Renal pelvis (tissue), 12 donors: ENCODE measurements at places on chromosomes 1 and 21.

- no peak for DNase-seq
Measured at GRCh38 chr1:86981482-86982213, 67.2 kb downstream of the HS2ST1 start.

DNA sequence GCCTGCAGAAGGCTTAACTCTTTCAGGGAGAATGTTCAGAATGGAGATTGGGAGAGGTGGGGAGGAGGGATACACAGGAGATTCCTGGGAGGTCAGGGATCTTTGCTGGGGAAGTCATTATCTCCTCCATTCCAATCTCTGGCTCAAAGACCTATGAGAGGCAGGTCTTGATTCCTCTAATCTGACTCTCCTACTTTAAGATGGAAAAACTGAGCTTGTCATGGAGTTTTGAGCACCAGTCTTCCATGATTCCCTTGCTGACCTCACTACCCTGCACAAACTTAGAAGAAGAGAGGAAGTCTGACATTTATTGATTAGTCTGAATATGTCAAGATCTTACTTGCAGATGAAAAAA, 41.5 kb upstream of the SYNC start:
- no peak for DNase-seq

DNA sequence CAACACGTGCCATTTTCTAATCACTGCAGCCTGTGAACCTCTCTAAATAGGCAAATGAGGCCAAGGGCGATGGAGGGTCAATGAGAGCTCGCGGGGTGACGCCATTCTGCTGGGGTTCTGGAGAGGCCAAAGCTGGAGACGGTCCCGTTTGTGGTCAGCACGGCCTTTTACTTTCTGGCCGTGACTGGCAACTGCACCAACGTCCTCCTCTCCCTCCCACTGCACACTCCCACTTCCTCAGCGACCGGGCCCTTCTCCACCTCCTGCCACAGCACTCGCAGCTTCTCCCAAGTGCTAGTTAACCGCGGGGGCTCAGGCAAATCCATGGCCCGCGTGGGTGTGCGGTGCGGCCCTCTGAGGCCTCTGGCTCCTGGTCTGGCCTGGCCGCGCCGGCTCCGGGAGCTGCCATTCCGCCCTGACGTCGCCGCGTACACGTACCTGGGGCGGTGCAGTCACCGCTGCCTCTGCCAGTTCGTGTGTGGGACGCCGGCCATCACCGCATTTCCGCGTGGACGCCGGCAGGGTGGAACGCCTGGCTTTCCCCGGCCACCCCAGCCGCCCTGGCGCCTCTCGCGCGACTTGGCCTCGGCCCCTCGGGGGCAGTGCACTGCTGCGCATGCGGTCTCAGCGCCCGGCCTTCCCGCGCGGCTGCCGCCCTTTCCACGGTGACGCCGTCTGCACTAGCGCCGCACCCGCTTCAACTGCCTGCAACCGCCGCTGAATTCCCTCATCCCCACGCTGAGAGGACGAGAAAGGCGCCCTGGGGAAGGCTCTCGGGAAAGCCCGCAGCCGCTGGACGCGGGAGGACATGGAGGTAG, 18.2 kb downstream of the OR2C3 start:
- DNase-seq, result no peak

DNA sequence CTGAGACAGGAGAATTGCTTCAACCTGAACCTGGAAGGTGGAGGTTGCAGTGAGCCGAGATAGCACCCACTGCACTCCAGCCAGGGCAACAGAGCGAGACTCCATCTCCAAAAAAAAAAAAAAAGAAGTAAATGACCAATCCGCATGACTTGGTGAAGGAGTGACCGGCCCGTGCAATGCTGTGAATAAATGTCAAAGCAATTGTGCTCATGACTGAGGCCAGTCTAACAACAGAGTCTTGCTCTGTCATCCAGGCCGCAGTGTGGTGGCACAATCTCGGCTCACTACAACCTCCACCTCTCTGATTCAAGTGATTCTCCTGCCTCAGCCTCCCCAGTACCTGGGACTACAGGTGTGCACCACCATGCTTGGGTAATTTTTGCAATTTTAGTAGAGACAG, 27.8 kb upstream of the SLC19A1 start:
- DNase-seq, result no peak

GRCh38 chr1:87230501-87230900, 98.2 kb upstream of the LMO4 start:
- DNase-seq, result no peak

- no peak for DNase-seq
Measured at GRCh38 chr1:199954699-199955098, 72.8 kb upstream of the NR5A2 start.

DNA sequence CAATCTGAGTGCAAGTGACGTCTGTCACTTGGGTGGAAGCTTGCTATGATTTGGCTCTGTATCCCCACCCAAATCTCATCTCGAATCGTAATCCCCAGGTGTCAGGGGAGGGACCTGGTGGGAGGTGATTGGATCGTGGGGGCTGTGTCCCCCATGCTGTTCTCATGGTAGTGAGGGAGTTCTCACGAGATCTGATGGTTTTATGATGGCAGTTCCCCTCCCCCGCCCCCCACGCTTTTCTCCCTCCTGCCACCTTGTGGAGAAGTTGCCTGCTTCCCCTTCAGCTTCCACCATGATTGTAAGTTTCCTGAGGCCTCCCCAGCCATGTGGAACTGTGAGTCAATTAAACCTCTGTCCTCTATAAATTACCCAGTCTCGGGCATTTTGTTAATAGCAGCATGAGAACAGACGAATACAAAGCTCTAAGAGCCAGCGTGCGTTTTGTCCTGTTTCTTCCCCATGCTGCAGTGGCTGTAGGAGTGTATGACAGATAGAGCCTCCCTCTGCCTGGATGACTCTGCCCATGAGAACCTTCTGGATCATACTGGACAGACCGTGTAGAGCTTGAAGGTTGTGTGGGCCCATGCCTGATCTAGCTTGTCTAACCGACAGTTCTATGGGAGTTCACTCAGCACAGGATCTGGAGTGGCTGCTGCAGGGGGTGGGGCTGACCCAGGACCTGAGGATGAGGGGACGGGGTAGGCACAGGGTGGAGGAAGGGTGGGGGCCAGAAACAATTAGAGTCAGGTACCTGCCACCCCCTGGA, 139.7 kb upstream of the ERRFI1 start:
- DNase-seq, result no peak

GRCh38 chr1:230426246-230427093, at the start of gene PGBD5:
PGBD5 (minus strand) TSS chr1:230426332; CDS start chr1:230425928, 404 bp downstream.
- DNase-seq, result peak; percentile 78

DNA sequence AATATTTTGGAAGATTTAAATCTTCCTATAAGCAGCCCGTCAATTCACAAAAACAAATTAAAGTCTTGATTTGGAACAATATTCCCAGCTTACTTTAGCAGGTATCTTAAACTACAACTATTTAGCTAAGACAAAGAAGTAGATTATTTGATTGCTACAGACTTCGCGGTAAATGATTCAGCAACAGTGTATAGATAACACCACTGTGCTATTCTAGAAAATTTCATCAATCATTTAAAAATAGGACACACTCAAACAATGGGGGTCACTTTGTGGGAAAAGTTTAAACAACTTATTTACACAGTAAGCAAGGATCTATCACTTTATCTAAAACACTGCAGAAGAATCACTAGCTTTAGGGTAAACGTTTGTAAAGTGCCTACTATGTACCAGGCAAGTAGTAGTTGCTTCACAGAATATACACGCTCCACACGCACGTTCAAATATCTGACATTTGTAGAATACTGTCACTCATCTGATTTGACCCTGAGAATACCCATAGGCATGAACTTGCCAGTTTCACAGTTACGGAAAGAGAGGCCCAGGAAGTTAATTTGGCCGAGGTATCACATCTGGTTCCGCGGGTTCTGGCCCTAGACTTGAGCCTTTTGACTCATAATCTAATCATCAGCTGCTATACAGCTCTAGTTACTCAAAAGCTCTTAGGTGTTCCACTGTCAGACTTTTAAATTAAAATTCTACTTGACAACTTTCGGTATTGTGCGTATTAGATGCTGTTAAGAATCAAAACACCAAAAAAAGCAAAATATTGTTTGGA, 876 bp downstream of the DENND2C start:
- no peak for DNase-seq

GRCh38 chr1:119674835-119675289, 26.8 kb upstream of the ZNF697 start:
- DNase-seq, result no peak

DNA sequence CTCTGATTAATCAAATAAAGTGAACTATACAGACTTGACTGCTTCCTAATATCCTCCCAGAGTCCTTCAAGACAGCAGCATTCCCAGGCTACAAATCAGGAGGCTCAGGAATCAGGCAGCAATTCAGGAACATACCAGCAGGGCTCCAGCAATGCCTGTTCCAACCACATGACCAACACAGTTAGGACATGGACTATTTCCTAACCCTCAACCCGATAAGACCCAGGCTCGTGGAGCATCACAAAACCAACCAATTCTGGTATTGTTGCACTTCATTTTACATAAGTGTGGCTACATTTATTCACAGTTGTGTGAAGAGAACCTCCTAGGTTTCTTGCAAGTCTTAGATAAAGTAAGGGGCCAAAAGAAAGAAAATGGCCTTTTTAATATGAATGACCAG, 546.2 kb upstream of the ADGRL2 start:
- no peak for DNase-seq

DNA sequence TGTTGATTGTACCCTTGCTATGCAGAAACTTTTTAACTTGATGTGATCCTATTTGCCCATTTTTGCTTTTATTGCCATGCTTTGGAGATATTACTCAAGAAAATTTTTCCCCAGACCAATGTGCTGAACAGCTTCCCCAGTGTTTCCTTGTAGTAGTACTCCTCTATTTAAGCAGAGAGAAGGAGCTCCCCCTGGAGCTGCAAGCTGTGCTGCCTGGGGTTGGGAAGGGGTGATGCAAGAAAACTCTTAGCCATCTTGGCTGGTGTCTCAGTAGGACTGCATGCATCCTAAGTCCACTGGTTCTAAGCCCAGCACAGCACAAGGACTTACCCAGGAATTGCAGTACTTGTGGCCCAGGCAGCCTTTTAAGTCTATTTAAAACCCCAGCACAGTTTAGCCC, 121.6 kb downstream of the NTMT2 start:
- no peak for DNase-seq

- DNase-seq, result no peak
Measured at GRCh38 chr1:22177354-22178003, 34.6 kb upstream of the WNT4 start.

DNA sequence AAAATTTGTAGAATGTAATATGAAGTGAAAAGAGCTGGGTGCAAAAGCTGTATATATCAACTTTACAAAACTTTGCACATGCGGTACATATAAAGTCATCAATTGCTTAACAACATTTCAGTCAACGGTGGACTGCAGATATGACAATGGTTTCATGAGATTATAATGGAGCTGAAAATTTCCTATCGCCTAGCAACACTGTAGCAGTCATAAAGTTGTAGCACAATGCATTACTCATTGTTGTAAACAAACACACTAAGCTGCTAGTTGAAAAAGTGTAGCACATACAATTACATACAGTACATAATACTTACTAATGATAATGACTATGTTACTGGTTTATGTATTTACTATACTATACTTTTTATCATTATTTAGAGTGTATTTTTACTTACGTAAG, 64.0 kb downstream of the RGS7 start:
- DNase-seq, result no peak

DNA sequence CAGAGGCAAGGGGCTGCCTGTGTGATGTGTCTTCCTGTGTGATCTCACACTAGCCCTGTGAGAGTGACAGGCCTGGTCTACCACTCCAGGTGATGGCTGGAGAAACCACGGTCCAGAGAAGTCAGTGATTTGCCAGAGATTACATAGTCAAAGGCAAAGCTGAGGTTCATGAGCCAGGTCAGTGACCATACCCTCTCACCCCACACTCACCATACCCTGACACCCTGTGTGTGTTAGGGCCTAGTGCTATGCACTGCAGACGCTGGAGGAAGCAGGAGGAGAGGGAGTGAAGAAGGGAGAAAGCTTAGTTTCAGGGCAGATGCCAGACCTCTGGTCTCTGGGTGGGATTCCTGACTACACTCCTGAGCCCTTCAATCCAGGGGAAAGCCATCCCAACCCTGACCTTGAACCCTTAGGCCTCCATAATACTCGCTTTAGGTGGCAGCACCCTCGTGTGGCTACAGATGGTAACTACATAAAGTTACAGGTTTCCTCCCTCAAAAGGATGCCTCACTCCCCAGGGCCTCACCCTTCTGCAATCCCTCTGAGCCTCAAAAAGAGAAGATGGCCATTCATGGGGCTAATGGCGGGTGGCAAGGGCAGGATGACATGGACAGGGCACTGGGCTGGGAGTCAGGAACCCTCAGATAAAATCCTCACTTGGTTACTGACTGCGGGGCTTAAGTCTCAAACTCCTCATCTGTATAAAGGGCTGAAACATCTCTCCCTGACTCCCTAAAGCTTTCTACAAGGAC, 20.8 kb upstream of the SDC3 start:
- DNase-seq, result no peak

DNA sequence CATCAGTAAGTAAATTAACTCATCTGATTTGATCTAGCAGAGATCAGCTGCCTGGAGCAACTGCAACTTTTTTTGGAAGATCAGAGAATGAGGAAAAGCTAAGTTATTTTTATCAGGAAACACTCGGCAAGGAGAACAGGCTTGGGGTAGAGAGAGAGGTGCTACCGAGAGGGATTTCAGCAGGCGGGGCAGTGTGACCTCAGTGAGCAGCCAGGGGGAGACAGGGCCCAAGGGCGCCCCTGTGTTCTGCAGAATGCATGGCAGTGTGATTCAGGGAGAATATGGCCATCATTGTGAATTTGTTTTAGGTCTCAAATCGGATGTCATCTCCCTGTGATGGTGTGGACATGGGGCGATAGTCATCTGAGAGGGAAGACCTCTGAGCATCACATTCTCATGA, 484.1 kb upstream of the VAMP3 start:
- no peak for DNase-seq

DNA sequence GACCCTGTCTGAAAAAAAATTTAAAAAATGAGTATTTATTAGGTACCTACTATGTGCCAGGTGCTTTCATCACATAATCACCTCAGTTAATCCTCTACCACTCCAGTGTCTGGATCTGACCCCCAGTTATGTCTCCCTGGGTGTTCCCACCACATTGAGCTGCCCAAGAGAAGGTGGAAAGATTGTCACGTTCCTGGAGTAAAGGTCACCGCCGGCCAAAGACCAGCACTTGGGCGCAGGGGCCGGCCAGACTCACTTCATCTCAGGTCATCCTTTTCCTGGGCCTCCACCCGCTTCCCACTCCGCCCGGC, 714 bp downstream of the PYCR2 start:
- DNase-seq, result no peak

GRCh38 chr1:152871731-152872126, 6.4 kb upstream of the SMCP start:
- DNase-seq, result no peak
